ENCODE measurements at places on chromosomes 2 and 18.

DNA sequence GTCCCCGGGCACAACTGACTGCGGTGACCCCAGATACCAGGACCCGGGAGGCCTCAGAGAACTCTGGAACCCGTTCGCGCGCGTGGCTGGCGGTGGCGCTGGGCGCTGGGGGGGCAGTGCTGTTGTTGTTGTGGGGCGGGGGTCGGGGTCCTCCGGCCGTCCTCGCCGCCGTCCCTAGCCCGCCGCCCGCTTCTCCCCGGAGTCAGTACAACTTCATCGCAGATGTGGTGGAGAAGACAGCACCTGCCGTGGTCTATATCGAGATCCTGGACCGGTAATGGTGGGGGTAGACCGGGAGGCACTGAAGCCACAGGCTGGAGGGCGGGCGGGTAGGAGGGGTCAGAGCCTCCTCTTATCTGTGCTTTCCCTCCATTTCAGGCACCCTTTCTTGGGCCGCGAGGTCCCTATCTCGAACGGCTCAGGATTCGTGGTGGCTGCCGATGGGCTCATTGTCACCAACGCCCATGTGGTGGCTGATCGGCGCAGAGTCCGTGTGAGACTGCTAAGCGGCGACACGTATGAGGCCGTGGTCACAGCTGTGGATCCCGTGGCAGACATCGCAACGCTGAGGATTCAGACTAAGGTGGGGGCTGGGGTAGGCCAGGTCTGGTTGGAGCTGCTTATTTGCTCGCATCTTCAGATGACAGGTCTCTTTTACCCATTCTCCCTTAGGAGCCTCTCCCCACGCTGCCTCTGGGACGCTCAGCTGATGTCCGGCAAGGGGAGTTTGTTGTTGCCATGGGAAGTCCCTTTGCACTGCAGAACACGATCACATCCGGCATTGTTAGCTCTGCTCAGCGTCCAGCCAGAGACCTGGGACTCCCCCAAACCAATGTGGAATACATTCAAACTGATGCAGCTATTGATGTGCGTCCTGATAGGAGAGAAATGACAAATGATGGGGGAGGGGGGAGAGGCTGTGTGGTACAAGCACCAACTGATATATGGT lies 780 bp downstream of the HTRA2 start:
- ATAC-seq: peak; percentile 53

DNA sequence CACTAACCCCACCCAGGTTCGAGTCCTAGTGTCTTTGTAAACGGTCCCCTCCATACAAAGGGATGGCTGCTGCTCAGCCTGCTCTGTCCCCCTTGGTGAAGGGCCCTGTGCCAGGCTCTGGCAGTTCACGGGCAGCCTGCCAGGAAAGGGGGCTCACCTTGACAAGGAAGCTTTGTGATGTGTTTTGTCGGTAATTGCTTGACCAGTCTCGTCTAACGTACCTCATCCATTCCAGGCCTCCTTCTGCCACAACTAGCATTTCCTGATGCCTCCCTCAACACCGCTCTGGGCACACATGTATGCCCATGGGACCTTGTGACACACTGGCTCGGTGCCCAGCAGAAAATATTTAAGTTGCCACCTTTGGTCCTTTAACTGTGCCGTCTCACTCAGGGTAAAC lies 171.9 kb downstream of the KLHL29 start:
- no peak for ATAC-seq

- no peak for ATAC-seq
These were observed 154.3 kb upstream of the DOCK10 start for GRCh38 chr2:225196579-225196978.

DNA sequence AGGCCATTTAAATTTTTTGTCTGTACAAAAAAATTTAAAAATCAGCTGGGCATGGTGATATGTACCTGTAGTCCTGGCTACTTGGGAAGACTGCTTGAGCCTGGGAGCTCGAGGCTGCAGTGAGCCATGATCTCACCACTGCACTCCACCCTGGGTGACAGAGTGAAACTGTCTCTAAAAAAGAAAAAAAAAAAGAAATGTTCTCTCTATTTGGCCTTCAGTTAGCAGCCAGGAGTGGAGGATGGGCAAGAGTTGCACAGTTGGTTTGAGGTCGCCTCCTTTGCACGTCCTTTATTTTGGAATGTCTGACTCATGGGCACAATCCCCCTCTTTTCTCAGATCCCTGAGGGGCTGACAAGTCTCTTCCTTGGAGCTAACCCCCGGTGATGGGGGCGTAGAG lies 26.3 kb downstream of the ITM2C start:
- no peak for ATAC-seq

DNA sequence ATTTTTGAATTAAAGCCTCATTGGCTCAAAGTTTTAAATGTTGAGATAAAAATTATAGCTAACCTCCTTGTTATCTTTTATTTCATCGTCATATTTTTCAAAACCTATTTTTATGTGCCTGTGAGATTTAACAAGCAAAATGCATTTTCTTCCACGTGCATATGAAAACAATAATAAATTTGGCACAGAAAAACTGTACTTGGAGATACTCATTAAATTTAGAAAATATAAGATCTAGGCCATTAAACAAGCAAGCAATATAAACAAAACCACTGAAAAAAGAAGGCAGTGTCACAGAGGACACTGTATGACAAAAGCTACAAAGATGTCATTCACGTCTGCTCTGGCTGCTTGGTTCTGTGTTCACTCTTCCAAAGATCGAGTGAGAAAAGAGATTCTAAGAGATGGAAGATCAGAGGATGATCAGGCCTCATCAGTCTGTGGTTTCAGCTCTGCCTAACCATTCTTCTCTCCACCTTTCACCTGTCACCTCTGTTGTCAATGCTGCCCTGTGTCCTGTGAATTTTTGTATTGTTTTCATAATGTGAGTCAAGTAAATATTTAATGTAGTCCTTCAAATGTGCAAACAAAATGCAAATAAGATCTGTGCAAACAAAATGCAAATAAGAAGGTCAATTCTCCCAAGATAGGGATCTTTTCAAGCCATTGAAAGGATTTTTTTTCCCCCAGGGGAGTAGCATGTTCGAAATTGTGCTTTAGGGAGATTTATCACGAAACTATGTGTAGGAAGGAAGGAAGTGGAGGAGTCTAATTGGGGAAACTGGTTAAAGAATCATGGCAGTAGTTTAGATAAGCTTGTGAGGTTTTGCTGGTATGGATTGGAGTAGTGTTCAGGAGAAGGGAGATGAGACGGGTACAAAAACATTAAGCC lies 138.7 kb upstream of the RBMS1 start:
- ATAC-seq: no peak

GRCh38 chr2:121638333-121638732 lies 10.9 kb downstream of the CLASP1 start:
- ATAC-seq: no peak

GRCh38 chr18:39524370-39524769 lies 1958.8 kb upstream of the CELF4 start:
- ATAC-seq: no peak

- ATAC-seq: peak; percentile 82
These were observed 28.2 kb downstream of the DTNA start for GRCh38 chr18:34738175-34738894.

- ATAC-seq: no peak
These were observed 103.2 kb downstream of the PIEZO2 start for GRCh38 chr18:11046140-11046539.

GRCh38 chr2:161136696-161137324 lies 23.4 kb upstream of the TANK start:
- ATAC-seq: peak; percentile 44

- ATAC-seq: no peak
These were observed 190.0 kb downstream of the EN1 start for GRCh38 chr2:118657466-118657865.
